ENCODE measurements at places on chromosomes 3 and 15. TPM values are rescaled to one million over a fixed set of nuclear protein-coding genes. Genes with fewer than 3 reads are reported as not detected.
A peak's percentile ranks its signal among the peaks of the same experiment; 100 is the strongest.

- DNase-seq, result no peak
These were observed 27.9 kb downstream of the PLA1A start for GRCh38 chr3:119625451-119626153.

DNA sequence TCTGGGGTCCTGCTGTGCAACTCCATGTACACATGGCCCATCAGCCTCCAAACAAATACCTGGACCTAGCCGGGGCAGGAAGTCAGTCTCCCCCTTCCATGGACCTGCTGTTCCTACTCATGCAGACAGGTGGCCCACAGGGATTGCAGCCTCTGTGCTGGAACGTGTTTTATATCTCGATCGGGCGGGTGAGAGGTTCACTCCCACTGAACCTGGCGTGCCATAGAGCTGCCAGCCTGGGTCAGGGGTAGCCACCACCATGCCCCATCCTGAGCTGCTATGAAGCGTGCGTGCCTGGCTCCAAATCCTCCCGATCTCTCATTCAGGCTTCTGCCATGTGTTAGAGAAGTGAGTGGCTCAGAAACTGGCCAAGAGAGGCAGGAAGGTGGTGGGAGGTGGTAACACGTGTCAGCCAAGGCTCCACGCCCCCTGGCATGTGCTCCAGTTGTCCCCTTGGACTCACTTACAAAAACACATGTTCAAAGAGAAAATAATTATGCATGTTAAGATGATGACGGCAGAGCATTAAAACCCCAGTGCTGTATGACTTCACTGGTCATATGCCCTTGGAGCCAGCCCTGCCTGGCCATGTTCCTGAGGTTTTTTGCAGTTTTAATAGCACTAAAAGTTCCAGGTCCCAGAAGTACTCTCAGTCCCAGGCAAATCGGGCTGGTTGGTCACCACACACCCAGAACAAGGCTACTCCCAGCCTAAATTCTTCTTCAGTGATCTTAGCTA lies 30.6 kb downstream of the CTSH start:
- peak; percentile 25 for DNase-seq

GRCh38 chr15:52013151-52013791 lies 5.7 kb upstream of the MAPK6 start:
- DNase-seq, result peak; percentile 77

GRCh38 chr3:15520804-15521572 lies 518 bp downstream of the COLQ start:
- no peak for DNase-seq

DNA sequence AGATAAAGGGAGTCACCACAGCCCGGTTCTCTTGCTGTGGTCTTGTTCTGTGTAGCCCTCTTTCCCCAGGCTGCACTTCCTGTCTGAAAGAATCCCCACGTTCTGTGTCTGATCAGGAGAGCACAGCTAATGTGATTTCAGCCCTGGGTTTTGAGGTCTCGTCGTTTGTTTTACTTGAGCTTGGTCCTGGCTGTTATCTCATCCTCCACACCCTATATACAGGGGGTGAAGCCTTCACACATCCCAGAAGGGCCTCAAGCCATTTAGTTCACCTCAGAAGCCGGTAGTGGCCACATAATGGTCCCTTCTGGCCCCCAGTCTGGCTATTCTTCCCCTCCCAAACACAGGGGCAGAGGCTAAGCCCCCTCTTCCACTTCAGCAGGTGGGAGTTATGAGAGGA lies 115.6 kb downstream of the PDE8A start:
- DNase-seq, result no peak

- no peak for DNase-seq
These were observed 588.8 kb upstream of the ADAMTS9 start for GRCh38 chr3:65276551-65276950.

GRCh38 chr3:186783058-186783730 lies at the start of gene EIF4A2:
Gene EIF4A2, plus strand, starts transcription at chr3:186783577. Its CDS starts 34 bp downstream, at chr3:186783611.
- DNase-seq, result peak; percentile 88

DNA sequence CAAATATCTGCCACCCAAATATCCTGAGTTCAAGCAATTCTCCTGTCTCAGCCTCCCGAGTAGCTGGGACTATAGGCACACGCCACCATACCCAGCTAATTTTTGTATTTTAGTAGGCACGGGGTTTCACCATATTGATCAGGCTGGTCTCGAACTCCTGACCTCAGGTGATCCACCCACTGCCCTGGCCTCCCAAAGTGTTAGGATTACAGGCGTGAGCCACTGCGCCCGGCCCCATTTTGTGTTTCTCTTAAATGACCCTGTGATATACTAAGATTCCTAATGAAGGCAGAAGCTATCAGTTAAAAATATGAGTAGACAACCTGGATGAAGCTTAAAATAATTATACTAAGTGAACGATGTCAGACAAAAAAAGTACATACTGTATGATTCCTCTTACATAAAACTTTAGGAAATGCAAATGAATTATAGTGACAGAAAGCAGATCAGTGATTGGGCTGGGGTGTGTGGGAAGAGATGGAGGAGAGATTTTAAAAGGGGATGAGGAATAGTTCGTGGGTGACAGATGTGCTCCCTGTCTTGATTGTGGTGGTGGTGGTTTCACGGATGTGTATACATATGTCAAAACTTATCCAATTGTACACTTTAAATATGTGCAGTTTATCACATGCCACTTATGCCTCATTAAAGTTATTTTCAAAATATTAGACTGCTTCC lies 3.8 kb upstream of the KLHL40 start:
- no peak for DNase-seq

DNA sequence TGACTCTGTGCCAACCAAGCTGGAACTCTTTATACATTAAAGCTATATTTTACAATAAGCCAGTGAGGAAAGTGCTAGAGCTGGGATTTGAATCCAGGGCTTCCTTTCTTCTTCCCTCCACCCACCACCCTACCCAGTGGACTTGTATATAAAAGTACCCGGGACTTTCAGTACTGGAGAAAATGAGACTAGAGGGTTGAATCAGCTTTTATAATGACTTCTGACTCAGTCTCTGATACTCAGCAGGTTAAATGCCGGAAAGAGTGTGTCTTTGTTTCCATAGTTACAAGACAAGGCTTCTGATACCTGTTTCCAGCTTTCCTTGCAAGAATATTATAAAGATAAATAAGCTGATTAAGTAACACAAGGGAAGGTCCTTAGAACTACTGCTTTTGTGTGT lies 80.9 kb downstream of the FRMD4B start:
- peak; percentile 91 for DNase-seq

DNA sequence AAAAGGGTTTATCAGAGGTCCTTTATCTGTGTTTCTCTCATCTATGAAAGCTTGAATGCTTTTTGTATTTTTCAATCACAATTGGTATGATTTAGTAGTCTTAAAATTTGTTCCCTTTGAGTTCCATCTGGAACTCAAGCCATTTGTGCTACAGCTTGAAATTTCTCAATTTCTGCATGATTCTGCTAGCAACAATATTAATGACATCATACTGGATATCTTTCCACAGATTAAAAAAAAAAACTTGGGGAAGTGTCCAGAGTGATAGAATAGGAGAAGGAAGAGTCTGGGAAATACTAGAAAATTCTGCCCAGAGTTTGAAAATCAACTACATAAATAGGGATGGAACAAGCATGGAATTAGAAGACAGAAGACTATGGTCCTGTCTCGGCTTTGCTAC lies 9.3 kb upstream of the FBN1 start:
- DNase-seq, result no peak

- no peak for DNase-seq
These were observed 483.6 kb downstream of the ERC2 start for GRCh38 chr3:55984626-55985025.

GRCh38 chr15:88747631-88748030 lies 55.6 kb upstream of the ACAN start:
- no peak for DNase-seq

- DNase-seq, result no peak
These were observed 317.5 kb upstream of the IGF1R start for GRCh38 chr15:98330692-98331435.

DNA sequence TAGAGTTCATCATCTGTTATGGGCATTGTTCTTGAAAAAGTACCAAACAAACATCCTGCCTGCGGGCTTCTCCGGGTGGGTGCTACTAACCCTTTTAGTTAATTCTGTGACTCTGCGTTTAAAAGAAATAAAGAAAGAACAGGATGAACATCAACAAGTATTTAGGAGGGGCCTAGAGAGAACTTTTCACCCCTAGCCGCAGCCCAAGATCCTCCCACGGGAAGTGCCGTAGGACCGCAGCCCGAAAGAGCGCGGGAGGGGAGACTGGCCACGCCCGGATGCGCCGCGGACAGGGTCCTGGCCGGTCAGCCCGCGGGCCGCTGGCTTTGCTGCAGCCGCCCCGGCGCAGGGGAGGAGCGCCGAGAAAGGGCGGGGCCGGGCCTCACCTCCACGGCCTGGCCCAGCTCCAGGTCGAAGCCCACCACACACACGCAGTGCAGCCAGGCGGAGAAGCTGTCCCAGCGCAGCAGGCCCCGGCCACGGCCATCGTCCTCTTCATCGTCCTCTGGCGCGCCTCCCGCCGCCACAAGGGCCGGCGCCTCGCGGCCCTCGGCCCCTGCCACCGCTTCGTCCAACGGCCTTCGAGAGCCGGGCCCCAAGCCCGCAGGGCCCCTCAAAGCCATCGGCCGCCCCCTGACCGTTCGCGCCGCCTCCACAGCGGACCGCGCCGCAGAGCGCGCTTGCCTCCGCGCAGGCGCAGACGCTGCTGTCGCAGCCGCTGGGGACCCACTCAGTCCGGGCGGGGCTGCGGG lies at the start of gene DENND6A:
TSS of gene DENND6A (minus strand) at position 682 of the 752 bp plus-strand sequence. CDS start at position 623, 59 bp downstream.
- peak; percentile 92 for DNase-seq

DNA sequence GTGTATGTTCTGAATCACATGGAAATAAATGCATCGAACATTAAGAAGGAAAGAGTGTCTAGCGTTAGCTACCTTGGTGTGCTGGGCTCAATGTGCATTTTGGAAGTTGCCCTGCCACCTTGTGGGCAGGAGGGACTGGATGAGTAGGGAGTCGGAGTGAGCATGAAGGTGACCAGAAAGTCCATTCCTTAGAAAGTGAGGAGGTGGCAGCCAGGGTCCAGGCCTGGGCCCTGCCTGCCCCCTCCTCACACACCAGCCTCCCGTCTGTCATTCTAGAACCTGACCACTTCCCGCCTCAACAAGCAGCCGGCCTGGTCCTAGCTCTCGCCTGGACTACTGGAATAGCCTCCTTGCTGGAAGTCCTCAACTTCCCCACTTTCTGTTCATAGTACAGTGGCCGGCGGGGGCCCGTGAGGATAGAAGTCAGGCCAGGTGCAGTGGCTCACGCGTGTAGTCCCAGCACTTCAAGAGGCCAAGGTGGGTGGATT lies 10.2 kb upstream of the GATA2 start:
- no peak for DNase-seq

DNA sequence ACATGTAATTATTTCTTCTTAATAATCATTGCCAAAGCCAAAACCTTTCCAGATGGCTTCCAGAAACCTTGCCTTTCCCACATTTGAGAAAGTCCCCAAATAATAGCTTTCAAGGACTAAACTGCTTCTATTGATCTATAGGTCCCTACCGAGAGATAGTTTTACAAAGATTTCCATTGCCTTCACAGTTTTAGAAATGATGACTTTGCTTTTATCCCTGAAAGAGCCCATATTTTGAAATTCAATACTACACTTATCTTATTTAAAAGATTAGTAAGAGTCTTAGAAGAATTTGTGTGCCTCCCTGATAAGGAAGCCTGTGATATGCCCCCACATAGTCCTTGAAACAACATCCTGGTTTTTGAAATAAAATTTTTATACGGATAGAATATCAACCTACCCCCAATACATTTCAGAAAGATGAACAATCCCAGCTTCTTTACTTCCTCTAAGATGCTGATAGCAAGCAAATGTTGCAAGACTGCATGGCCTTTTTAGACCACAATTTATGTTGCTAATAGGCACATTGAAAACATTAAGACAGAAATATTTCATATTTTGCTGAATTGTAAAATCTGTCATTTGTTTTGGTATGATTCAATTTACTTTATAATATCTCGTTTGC lies 146.3 kb downstream of the TMCO5A start:
- DNase-seq, result no peak

- no peak for DNase-seq
These were observed 24.3 kb downstream of the CD200R1L start for GRCh38 chr3:112822064-112823055.

- no peak for DNase-seq
These were observed 3.4 kb upstream of the EOGT start for GRCh38 chr3:69016901-69017300.

GRCh38 chr3:172606021-172606420 lies 82.8 kb upstream of the TNFSF10 start:
- DNase-seq, result peak; percentile 38

DNA sequence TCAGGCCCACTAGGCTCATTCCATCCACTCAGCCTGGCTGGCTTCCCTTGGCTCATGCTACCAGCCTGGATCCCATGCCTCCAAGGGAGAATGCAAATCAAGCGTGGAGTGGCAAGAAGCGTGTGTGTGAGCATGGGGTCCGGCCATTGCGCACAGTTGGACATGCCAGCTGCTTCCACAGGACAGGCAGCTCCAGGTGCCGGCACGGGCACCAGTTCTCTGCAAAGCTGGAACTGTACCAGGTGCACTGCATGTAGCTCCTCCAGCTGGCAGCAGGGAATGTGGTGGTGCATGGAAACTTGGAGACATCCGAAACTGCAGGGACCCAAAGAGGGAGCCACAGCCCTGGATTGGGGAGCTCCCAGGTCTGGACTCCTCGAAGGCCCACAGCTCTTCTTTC lies 449.8 kb downstream of the EPHA6 start:
- DNase-seq, result no peak

GRCh38 chr15:100612539-100612938 lies 10.2 kb downstream of the ASB7 start:
- no peak for DNase-seq

- no peak for DNase-seq
These were observed 427.5 kb upstream of the ALCAM start for GRCh38 chr3:104939196-104939595.

DNA sequence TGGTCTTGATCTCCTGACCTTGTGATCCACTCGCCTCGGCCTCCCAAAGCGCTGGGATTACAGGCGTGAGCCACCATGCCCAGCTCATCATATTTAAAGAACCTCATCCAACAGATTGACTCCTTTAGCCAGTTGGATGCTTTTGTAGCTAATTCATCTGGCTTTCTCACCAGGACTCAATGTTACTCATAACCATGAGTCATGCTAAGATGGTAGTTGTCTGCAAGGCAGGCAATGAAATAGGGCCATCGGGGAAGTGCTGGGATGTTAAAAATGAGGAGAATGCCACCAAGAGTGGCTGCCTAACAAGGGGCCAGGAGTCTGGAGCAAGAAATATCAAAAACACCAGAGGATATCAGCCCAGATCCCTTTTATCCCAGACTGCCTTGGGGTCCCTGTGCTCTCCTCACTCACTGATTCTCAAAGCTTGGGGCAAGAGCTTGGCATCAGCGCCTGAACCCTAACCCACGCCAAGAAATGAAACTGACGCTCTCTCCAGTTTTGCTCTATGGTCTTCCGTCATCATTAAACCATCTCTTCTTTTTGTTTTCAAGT lies 7.4 kb upstream of the PCOLCE2 start:
- peak; percentile 78 for DNase-seq

Gene SYNPR
- polyA plus RNA-seq, result not detected

Gene GOLGA8M
- 0.18 TPM for polyA plus RNA-seq

Gene ST8SIA2
- polyA plus RNA-seq, result 0.42 TPM

Gene CLDN11
- 0.34 TPM for polyA plus RNA-seq

Gene WDR72
- polyA plus RNA-seq, result 0.01 TPM

Gene ITPKA
- polyA plus RNA-seq, result 0.63 TPM

Gene SLC6A20
- polyA plus RNA-seq, result 0.02 TPM

Gene IFT80
- polyA plus RNA-seq, result 8.2 TPM

Gene NR1I2
- not detected for polyA plus RNA-seq

Gene CASR
- not detected for polyA plus RNA-seq

Gene GOLGA8Q
- not detected for polyA plus RNA-seq

Gene ESYT3
- polyA plus RNA-seq, result 0.41 TPM

Gene HTR3E
- not detected for polyA plus RNA-seq

Gene PCOLCE2
- polyA plus RNA-seq, result 2.9 TPM

Gene CLSTN2
- 0.56 TPM for polyA plus RNA-seq

Gene GPR27
- 0.14 TPM for polyA plus RNA-seq

Gene CLRN1
- not detected for polyA plus RNA-seq

Data from mammary epithelial cell (primary cell).